ENCODE measurements at places on chromosomes 5 and 9.
A peak's percentile ranks its signal among the peaks of the same experiment; 100 is the strongest.

- DNase-seq, result no peak
These were observed 59.6 kb downstream of the NEURL1B start for GRCh38 chr5:172700365-172701290.

DNA sequence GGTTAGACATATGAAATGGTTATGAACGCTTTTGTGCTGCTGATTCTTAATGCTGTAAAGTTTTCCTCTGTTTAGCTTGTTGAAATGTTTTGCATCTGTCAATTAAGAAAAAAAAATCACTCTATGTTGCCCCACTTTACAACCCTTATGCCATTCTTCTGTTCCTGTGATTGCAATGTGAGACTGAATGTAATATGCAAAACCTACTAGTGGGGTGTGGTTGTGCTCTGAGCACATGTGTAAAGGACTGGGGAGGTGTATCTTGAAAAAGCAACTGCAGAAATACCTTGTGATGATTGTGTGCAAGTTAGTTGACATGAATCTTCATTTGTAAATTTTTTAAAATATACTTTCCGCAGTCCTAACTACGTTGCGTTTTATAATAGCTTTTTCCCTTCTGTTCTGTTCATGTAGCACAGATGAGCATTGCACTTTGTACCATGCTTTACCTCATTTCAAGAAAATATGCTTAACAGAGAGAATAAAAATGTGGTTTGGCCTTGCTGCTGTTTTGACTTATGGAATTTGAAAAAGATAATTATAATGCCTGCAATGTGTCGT, 357.0 kb upstream of the PIK3R1 start:
- no peak for DNase-seq

GRCh38 chr9:96025995-96026602, 150.6 kb downstream of the ERCC6L2 start:
- DNase-seq, result no peak

- no peak for DNase-seq
These were observed 288.8 kb downstream of the GLIS3 start for GRCh38 chr9:4011054-4011453.

- no peak for DNase-seq
These were observed 37.0 kb upstream of the IRX4 start for GRCh38 chr5:1919750-1920149.

- DNase-seq, result no peak
These were observed 107.0 kb upstream of the CLINT1 start for GRCh38 chr5:157965989-157966388.

GRCh38 chr5:134142806-134143205, 28.3 kb downstream of the TCF7 start:
- no peak for DNase-seq

DNA sequence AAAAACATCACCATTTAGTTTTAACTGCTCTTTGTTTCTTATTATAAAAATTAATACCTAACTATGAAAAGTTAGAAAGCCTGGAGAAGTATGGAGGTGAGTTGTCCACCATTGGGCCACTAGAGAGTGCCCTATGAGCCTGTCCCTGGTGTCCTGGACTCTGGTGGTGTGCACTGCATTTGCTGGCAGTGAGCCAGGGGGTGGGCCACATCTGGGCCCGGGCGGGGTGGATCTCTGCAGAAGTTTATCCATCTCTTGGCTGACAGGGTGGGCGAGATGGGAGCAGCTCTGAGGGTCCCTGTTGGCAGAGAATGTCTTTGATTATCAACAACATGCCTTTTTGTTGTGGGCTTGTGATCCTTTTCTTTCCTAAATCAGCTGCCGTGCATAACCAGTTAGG, 8.2 kb downstream of the TENT4A start:
- no peak for DNase-seq

DNA sequence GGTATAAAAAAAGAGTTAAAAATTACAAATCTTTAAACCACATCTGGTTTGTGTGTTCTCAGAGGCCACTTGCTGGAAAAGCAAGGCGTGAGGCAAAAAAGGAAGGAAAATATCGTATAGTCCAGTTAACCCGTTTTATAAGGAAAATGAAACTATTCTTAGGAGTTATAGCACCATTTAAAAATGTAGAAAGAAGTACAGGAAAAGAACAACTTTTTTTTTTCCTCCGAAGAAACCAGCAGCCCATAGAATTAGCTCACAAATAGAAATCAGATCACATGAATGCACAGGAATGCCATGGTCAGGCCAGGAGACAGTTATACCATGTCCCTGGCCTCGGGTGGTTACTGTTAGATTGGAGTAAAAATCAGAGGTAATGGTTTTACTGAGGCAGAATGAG, 241.6 kb downstream of the FBXL7 start:
- no peak for DNase-seq

- DNase-seq, result no peak
These were observed 359.7 kb downstream of the MLLT3 start for GRCh38 chr9:20262611-20263010.

DNA sequence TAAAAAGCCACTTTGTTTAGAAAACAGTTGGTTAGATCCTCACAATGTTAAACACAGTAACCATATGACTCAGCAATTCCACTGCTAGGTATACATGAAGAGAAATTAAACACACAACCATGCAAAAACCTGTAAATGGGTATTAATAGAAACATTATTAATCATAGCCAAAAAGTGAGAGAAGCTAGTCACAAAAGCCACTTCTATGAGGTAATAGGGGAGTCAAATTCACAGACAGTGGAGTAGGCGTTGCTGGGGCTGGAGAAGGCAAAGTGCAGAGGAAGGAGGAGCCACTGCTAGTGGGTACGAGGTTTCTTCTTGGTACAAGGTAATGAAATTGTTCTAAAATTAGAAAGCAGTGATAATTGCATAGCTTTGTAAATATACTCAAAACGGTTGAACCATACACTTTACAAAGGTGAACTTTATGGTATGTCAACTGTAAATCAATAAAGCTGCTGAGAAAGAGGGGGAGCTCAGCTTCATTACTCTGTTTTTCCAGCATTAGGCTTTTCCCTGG, 364.4 kb downstream of the GADD45G start:
- peak; percentile 47 for DNase-seq

DNA sequence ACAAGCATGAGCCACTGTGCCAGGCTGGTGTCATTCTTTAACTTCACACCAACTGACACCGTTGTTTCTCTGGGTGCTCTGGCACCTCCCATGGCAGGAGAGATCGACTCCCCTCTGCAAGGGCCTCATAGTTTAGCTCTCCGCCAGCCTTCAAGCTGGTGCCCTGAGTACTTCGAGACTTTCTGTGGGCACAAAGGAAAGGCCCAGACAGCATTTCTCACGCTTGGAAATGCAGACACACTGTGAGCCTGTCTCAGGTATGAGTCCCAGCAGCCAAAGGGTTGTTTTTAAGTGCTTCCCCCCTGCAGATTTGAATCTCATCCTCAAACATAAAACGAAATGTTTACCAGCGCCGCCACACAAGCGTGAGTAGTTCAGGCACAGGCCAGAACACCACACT, 11.1 kb upstream of the TCF7 start:
- no peak for DNase-seq

- no peak for DNase-seq
These were observed 61.6 kb upstream of the ANGPTL2 start for GRCh38 chr9:127183814-127184582.

DNA sequence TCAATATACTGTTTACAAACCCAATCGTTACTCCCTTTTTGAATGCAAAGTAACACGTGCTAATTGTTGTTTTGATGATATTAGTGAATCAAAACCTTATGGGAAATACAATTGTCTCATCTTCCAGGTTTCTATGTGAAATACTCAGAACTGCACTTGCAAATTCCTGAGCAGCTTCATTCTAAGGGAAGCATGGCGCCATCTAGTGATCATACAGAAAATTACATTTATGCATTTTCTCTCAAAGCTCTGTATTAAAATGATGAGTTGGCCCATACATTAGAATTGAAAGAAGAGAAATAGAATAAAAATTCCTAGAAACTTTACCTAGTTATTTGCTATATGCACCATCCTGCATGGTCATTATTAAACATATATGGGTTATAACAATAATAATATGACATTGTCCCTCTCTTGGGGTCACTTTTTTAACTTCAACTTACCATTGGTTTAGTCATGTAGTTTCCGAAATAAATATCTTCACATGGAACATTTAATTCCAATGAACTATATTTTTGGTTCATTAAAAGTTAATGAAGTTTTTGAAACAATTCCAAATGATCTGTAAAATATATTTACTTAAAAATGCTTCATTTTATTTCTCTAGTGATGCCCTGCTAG, 220.0 kb downstream of the PDE4D start:
- DNase-seq, result no peak

- no peak for DNase-seq
These were observed 13.4 kb downstream of the COL23A1 start for GRCh38 chr5:178576591-178577351.

GRCh38 chr9:75671354-75671753, 219.1 kb upstream of the PCSK5 start:
- DNase-seq, result no peak

- no peak for DNase-seq
These were observed 149.7 kb upstream of the FBXL17 start for GRCh38 chr5:108531367-108532128.

DNA sequence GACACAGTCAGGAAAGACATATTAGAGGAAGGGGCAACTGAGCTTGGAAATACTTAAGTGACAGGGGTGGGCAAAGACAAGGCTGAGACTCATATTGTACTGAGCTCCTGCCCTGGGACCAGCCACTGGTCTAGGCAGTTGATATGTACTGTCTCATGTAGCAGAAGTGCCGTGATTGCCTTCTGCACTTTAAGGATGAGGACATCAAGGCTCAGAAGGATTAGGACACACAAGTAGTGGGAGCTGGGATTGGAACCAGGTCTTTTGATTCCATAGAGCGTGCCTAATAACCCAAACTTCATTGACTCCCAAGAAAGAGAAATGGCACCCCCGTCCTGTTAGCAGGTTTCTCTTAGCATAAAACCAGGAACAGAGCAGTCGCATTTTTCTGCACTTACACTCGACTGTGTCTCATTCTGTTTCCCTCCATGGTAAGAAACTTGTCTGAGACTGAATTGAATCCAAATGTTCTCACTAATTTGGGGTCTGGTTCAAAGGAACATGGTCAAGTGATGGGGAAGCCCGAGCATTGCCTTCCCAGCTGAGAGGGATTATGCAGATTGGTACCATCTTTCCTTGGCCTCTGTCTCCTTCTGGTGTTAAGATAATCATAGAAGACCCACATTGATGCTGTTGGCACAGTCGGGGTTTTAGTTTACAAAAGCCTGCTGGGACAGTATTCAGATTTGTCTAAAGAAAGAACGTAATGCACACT, 70.4 kb downstream of the ANGPTL2 start:
- no peak for DNase-seq

DNA sequence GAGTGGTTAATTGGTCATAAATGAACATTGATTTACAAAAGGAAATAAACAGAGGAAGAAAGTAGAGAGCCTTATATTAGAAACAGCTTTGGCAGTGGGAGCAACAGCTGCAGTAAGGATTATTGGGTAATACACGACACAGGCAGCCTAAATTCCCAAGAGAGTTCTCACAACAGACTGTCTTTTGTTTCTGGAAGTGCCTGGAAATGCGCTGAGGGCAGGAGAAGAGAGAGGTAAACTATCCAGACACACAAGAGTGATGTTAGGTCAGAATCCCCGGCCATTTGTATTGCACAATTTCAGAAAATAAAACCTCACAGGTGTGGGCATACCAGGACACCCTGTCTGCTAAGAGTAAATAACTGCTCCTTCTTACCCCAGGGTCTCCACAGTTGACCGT, 450.4 kb upstream of the CTNND2 start:
- DNase-seq, result no peak

DNA sequence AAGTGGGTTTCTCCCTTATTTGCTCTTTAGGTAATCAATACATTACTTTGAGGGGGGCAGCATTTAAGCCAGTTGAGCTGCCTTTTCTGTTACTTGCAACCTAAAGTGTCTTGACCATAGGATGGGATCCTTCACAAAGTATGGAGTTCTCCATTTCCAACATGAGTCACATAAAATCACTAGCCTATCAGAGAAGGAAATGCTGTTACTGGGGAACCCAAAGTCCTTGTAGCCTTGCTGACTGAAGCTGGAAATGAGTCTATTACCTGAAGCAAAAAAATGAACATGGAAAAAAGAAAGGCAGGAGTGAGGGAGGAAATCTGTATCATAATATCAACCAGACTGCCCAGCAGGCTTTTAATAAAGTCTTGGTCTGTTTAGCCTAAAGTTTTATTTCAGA, 42.8 kb upstream of the SLIT3 start:
- no peak for DNase-seq

- DNase-seq, result no peak
These were observed 93.4 kb upstream of the CCDC112 start for GRCh38 chr5:115389799-115390382.

GRCh38 chr9:27383524-27383923, 86.6 kb upstream of the EQTN start:
- DNase-seq, result no peak

GRCh38 chr9:98306384-98307145, 51.1 kb upstream of the TBC1D2 start:
- DNase-seq, result no peak

DNA sequence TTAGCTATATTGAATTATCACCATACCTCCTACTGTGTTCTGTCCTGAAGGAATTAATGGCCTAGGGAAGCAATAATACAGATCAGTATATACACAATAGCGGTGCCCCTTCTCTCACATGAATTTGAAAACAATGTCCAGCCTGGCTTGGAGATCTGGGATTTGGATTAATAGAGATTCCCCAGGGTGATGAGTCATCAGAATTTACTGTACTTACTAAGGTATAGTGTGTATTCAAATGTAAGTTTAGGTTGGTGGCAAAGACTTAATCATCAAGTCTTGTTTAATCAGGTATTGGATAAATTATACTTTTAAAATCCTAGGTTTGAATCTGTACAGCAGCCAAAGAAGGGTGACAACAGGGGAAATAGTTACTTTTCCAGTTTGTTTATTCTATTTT, 121.5 kb downstream of the FEM1C start:
- DNase-seq, result no peak

DNA sequence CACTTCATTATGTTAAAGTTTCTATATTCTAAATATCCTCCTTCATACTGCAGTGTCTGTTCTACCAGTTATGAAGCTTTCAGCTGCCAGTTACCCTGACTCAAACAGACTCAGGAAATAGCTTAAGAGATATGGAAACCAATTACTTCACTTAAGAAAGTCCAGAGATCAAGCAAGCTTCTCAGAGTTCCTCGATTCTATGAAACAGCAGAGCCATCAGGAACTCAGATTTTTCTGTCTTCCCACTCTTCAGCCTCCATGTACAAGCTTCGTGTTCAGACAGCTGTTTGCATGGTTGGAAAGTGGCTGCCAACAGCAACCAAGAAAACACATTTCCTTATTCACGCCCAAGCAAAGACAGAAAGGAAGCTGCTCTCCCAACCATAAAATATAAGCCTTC, 216.1 kb downstream of the ACTL7B start:
- DNase-seq, result no peak

Data from activated CD8-positive, alpha-beta memory T cell treated with anti-CD3 and anti-CD28 coated beads, Interleukin-2, amount 10 ng/mL, durations not matched to agents 7 days and 5 days (primary cell).